Activated CD4-positive, alpha-beta T cell treated with anti-CD3 and anti-CD28 coated beads, Interleukin-2, Interleukin-4, amounts not matched to agents 100 ng/mL and 50 ng/mL, durations not matched to agents 16 hours and 8 hours (primary cell): ENCODE measurements at places on chromosomes 5 and 9.

DNA sequence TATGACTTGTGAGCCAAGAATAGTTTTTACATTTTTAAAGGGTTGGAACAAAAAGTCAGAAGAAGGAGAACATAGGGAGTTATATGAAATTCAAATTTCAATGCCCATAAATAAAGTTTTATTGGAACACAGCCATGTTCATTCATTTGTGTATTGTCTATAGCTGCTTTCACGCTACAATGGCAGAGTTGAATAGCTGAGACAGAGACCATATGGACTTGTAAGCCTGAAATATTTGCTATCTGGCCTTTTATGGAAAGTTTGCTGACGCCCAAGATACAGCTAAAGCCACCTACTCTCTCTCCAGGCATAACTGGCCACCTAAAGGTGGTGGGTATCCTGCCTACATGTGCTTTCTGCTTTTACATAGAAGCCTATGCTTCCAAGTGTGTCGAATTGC is 10.9 kb downstream of the DAB2IP start:
- no peak for DNase-seq

DNA sequence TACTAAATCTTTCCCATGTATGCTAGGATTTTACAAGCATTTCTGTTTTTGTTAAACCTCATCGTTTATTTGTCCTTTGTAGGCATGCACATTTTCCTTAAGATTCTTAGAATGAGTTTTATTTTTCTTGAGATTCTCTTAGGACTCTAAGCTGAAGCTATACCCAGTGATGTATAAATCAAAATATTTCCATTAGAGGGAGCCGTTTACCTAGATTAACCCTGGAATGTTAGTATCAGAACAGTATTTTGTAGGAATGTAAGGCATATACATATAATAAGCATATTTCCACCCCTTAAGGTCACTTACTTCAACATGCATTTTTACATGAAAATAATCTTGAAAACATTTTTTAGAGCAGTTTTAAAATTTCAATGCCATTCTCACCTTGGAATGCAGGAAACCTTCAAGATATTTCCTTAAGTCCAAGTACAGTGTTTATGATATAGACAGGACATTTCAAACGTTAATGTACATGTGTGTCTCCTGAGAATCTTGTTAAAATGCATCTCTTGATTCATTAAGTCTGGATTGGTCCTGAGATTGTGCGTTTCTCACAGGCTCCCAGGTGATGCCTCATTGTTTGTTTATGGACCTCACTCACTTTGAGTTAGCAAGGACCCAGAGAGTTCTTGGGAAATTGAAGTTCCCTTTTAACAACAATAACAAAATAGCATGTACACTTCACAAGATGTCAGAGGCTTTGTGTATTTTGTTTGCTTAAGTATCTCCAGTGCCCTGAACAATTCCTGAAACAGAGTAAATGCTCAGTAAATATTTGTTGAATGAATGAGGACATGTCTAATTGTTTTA is 34.9 kb upstream of the FCHO2 start:
- DNase-seq: no peak

DNA sequence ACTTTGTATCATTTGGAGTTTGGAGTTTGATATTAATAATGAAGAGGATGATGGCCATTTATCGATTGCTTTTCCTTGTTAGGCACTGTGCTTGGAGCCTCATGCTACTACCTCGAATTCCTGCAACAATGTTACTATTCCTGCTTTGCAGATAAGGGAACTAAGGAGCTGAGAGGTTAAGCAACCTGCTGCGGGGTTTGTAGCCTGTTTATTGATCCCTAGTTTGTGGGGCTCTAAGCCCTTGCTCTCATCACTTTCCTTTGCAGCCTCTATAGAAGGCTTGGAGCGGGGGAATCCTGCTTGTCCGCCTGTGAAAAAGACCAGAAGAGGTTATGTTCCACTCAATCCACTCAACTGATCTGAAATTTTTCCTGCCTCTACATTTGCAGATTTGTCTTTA is 15.8 kb downstream of the ARHGEF28 start:
- no peak for DNase-seq

- no peak for DNase-seq
Measured at GRCh38 chr5:77302247-77302646, 91.8 kb downstream of the PDE8B start.

- no peak for DNase-seq
Measured at GRCh38 chr5:179227229-179227579, 118.1 kb downstream of the ADAMTS2 start.

DNA sequence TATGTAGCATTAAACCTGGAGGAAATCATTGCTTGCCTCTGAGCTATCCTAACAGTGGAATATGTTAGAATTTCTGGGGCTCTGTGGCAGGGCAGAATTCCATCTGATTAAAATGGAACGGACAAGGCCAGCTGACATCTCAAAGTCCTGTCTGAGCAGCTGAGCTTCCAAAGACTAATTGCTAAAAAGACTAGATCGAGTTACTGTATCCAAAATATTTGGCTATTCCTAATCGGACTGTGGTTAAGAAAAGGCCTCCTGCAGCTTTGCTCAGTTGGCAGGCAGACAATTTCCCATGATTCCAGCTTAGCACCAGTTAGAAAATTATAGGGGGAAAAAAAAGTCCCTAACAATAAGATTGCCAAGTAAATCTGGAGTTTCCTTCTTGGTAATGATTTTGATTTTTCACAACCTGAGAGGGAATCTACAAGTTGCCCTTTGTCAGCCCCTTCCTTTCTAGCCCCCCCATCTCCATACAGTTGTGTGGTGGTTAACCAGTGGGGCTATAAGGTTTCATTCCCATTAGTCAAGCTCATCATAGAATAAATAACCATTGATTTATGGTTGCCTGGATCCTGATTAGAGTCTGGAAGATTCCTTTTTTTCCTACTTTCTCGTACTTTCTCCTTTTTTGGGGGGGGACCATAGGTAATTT is 26.4 kb downstream of the PTGR1 start:
- DNase-seq: no peak

DNA sequence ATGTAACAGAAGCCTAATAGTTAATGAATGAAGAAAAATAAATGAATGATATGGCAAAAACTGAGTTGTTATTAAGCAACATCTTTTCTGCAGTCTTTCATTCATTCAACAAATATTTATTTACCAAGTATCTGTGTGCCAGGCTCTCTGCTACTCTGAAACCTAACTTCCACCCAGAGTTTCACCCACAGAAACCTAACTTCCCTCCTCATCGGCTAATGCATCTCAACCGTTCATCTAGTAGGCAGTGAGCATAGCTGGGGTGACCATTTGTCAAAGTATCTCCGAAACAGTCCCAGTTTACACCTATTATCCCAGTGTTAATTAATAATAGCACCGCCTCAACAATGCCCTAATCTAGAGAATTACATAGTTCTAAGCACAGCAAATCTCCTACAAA is 1.5 kb downstream of the TTC39B start:
- no peak for DNase-seq

DNA sequence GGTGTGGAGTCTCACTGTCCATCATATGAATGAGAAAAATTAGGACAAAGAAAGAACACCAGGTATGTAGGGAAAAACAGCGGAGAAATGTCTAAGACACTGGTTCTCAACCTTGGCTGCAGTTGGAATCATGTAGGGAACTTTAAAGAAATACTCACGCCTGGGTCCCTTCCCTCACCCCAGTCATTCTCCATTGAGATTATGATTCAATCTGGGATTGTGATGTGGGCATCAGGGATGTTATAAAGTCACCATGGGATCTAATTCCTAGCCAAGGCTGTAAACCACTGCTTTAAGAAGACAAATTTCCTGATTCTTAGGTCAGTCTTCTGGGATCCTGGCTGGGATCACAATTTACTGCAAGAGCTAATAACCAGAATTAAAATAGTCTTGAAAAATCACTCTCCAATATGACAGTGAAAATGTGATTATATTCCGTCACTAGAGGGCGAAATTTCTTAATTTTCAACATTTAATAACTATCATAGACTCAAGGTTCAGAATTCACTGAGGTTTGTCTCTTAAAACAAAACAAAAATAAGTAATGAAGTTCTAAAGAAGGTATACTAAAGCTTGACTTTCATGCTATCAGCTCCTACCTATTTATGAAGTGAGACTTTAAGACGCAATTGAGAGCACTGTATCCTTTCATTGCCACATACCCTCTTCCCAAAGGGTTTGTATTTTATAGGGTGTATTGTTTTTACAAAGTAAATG is 60.5 kb downstream of the GLDC start:
- DNase-seq: peak; percentile 48

DNA sequence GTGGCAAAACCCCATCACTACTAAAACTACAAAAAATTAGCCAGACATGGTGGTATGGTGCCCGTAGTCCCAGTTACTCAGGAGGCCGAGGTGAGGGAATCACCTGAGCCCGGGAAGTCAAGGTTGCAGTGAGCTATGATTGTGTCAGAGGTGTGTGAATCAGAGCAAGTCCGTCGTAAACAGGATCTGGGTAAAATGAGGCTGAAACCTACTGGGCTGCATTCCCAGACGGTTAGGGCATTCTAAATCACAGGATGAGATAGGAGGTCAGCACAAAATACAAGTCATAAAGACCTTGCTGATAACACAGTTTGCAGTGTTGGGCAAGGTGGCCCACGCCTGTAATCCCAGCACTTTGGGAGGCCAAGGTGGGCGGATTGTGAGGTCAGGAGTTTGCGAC is 1.9 kb upstream of the CLTB start:
- DNase-seq: no peak

DNA sequence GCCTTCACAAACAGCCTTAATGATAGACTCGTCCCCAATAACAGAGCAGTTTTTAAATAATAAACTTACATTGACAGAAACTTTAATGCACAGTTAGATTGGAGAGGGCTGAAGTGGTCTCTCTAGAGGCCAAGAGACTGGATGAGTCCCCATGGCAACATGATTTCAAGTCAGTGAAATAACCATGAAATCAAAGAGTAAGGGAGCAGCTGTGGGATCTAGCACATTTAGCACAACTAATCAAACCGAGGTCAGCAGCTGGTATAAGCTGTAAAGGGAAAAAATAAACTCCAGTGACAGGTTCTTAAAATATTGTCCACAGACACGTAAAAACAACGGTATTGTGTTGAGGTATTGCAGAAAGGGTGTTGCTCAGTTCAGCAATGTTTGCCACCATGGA is 916.6 kb downstream of the DNAH5 start:
- DNase-seq: no peak
